ENCODE measurements at places on chromosomes 4 and X.

DNA sequence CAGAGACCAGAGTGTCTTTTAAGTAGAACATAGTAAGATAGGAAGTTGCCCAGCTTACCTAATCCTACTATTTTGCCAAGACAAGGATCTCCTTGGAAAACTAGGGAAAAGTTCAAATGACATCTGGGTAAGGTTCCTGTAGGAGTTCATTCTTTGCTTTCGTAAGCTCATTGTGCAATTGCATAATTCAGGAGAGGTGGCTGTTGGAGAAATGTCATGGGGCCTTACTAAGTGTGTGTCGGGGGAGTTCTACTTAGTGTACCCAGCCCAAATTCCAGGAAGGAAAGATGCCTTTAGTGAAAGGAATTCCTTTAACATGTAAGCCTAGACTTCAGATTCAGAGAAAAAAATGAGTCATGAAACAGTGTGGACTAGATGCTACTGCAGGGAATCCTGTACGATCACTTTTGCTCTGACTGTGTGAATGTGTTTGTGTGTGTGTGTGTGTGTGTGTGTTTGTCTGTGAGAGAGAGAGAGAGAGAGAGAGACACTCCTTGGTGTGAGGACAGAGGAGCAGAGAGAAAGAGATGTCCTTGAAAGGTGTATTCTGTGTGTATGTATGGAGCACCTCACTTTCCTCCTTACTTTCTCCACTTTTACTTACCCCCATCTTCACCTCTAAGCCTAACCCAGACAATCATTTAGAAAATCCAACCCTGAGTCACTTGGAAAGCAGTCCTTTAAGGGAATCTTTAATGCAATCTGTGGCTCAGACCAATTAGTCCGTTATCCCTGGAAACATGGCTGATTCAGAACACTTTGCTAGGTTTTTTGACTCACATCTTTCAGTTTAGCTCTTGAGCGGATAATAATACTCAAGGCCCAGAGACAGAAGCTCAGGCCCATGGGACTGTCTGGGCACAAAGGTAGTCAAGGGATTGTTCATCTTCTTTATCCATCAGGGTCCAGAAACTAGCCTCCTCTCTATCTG is 114.5 kb upstream of the ACSL4 start:
- H3K36me3 ChIP-seq = no peaks in the 10 kb centered on the region
- H3K4me3 ChIP-seq = no peak overlapping the region
- no peaks in the 10 kb centered on the region for H3K27me3 ChIP-seq
- H3K4me1 ChIP-seq = no peaks in the 10 kb centered on the region
- no peak for DNase-seq

- no peaks in the 10 kb centered on the region for H3K4me1 ChIP-seq
- no peaks in the 10 kb centered on the region for H3K27me3 ChIP-seq
- no peak for DNase-seq
- no peak overlapping the region for H3K27ac ChIP-seq
Measured at GRCh38 chr4:58514299-58514698, 1404.1 kb upstream of the IGFBP7 start.

- peaks cover 29% of the 10 kb centered on the region for H3K4me1 ChIP-seq
- no peaks in the 10 kb centered on the region for H3K27me3 ChIP-seq
- no peak overlapping the region for H3K4me3 ChIP-seq
- DNase-seq = peak; percentile 87
- H3K36me3 ChIP-seq = no peaks in the 10 kb centered on the region
Measured at GRCh38 chr4:147822128-147822527, 90.2 kb downstream of the ARHGAP10 start.

DNA sequence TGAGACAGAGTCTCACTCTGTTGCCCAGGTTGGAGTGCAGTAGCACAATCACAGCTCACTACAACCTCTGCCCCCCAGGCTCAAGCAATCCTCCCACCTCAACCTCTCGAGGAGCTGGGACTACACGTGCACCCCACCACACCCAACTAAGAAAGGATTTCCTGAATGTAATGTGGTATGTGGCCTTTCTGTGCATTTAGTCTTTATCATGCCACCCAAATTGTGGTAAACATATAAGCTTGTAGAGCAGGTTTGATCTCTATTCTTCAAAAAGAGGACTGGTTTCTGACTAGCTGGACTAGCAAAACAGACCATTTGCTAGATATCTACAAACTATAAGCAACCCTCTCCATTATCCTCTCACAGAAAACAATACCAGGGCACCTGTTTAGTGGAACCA is 33.6 kb downstream of the ELOVL6 start:
- no peak overlapping the region for H3K27ac ChIP-seq
- no peaks in the 10 kb centered on the region for H3K27me3 ChIP-seq
- no peak overlapping the region for H3K4me3 ChIP-seq
- H3K36me3 ChIP-seq = no peaks in the 10 kb centered on the region

DNA sequence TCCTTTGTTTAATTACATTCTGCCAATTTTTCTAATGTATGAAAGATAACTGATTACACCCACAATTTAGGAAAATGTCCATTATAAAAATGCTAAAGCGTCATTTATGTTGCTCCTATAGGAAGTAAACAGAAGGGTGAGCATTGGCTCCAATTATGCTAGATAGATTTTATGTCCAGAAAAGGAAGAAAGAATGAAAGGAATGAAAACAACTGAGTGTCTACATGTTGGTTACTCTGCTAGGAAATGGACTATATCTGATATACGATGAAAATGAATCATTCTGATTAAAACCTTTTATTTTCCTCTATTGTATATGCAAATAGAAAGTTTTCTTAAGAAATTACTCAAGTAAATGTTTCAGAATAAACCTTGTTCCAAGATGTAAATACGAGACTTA is 1.6 kb downstream of the ENAM start:
- no peak overlapping the region for H3K4me3 ChIP-seq
- H3K27ac ChIP-seq = no peak overlapping the region
- DNase-seq = no peak
- no peaks in the 10 kb centered on the region for H3K36me3 ChIP-seq

DNA sequence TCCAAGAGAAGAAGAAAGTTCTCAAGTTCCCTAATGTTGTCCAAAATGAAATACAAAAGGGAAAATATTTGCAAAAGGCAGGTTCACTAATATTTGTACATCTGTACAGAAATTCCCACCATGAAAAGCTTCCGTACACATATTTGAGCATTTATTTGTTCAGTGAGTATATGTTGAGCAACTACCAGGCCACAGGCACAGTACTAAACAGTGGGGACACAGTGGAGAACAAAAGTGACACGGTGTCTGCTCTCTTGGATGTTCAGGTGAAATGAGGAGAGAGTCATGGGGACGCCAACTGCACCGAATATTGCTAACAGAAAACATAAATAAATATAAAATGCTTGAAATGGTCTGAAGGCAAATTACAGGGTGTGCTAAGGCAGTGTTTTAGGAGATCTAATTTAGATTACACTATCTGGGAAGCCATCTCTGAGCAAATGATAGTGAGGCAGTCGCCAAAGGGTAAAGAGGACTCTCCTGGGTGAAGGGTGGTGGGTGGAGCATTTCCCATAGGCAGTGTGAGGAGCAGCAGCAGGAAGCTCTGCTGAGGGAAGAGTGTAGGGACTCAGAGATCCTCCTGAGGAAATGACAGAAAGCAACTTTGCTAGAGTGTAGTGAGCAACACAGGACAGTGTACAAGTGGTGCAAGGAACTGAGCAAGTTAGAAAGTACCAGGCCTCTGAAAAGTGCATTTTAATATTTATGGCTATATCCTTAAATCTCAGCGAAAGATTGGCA is 375.2 kb downstream of the GALNTL6 start:
- no peaks in the 10 kb centered on the region for H3K4me1 ChIP-seq
- H3K27me3 ChIP-seq = no peaks in the 10 kb centered on the region
- H3K4me3 ChIP-seq = no peak overlapping the region
- no peak for DNase-seq
- no peaks in the 10 kb centered on the region for H3K36me3 ChIP-seq
- H3K27ac ChIP-seq = no peak overlapping the region
